Endothelial cell (in vitro differentiated cells): ENCODE measurements at places on chromosomes 7 and 10.

DNA sequence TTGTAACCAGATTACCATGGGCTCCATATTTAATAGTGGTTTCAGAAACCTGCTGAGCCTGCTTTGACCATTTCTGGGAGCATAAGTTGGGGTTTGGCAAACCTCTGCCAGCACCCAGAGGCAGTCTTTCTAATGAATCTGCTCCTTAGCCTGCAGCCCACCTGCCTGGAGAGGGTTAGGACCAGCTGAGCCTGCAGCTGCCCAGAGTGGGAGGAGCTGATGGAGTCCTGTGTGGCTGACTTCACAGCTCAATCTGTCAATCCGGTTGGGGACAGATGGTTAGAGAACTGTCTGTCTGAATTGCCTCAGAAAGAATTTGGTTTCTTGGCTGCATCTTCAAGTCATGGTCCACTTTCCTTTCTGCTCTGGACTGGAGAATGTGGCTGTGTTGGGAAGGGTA lies 444.6 kb downstream of the NRG3 start:
- no peak for DNase-seq

DNA sequence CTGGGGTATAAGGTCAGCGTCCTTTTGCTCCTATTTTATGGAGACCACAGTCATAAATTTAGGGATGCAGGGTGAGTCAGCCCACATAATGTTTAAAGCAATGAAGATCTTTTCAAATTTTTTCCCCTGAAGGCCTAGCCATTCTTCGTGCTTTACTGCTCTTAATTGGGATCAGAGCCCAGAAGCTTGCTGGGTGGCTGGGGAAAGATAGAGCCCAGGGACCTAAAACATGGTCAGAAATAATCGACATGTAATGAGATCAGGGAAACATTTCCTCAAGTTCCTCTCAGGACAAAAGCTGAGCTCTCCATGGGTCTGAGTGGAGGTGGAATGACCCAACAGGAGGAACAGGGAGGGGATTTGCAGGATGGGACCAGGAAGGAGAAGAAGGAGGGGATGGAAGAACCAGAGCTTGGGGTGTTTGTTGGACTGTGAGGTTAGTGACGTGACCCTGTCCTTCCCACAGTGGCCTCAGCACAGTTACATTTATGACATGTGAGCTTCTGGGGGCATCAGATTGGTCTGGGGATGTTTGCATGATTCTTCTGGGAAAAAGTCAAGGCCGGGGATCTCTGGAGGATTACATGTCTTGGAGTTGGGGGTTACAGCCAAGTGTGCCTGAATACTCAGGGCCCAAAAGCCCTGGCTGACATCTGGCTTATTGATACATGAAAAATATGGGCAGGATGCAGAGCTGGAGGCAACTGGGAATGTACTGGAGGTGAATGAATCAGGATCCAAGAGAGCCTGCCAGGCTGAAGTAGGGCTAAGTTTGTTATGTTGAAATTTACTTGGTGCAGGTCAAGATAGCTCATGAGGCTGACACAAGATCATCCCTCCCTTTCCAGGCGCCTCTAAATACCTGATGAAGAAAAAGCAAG lies 477.9 kb downstream of the RPS24 start:
- no peak for DNase-seq

DNA sequence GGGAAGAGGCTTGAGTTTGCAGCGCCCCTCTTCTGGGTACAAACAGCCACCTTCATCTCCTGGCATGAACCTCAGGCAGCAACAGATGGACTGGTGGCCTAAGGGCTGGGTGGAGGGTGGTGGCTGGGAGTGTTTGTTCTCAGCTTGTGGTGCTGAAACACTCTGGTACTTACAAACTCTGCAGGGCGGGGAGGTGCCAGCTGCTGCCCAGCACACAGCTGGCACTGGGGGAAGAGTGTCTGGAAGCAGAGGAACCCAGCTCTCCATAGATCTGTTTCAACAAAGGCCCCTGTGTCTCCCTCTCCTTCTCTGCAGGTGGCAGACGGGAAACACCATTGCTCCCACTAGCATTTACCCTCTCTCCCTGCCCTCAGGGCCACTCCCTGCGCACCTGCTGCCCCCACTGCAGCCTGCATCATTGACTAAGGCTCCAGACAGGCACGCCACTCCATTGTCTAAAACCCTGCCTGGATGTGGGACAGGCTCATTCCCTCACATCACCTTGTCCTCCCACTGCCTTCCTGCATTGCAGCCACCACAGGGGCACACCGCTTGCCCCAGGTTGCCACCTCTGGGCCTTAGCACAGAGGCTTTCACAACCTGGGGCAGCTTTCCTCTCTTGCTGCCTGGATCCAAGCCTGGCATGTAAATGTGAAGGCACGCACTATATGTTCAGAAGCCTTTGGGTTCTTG lies 6.5 kb downstream of the ARHGAP22 start:
- no peak for DNase-seq

DNA sequence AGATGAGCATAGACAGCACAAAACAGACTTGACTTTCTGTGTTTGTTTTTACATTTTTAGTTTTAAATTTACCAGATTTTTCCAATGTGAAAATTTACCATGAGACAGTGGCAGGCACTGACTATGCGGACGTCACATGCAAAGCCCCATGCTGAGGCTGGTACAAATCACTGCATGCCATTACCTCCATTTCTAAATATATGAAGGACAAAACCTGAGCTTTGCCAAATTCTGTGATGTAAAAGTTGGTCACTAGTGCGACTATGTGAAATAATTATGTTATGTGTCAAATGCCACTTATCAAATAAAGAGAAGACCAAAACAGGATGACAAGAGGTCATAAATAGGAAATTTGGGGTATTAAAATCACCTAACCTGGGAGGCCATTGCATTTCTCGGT lies 22.1 kb downstream of the NRAP start:
- no peak for DNase-seq
